Activated CD4-positive, CD25-positive, alpha-beta regulatory T cell (primary cell): ENCODE measurements at places on chromosomes 1 and 21.

- no peak for DNase-seq
Measured at GRCh38 chr1:237324226-237324625, 282.2 kb downstream of the RYR2 start.

- DNase-seq = no peak
Measured at GRCh38 chr1:87305151-87305550, 23.5 kb upstream of the LMO4 start.

DNA sequence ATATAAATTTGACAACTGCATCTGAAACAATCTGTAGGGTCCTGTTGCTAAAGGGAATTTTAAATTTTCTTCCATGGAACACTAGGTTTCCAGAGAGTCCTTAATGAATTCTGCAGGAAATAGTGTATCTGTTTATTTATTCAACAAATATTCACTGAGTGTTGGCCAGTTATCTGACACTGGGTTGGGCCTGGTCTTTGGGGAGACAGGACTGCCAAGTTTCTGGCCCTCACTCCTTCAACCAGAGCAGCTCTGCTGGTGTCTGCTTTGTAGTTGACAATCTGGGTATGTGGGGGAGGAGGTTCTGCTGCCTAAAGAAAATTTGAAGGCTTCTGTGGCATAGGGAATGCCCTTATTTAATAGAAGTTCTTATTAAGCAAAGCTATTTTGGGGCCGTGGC is 26.1 kb upstream of the HUNK start:
- no peak for DNase-seq

DNA sequence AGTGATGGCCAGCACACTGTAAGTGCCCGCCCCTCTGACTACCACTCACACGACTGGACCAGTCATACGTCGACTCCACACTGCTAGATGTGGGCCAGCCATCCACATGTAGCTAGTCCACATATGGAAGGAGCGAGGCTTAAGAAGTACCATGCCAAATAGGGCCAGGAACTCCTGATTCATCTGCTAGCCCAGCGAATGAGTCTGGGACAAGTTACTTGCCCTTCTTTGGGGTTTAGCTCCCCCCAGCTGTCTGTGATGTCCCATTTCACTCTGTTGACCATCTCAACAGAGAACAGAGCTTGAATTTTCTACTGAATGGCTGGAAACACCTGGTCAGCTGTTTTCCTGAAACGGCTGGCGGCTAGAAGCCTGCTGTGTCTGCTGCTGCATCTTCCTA is 5.8 kb downstream of the CSRP1 start:
- no peak for DNase-seq

- no peak for DNase-seq
Measured at GRCh38 chr1:224929335-224930237, at the start of gene DNAH14. TSS of gene DNAH14 (plus strand) at chr1:224929675. CDS start at chr1:224952703, 23,028 bp downstream.

DNA sequence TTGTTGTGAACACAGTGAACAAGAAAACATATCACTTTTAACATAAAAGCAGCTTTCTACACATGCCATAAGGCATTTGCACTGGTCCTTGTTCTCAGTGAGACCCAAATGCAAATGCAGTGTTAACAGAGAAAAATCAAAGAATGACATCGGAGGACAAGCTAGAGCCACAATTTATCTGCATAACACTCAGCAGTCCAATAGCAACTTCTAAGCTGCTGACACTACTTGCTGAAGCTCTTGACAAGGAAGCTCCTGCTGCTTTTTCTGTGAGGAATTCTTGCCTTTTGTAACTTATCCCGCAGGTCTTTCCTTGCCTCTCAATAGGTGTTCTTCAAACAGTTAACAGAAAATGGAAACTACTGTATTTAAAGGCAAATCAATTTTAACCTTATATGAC is 34.7 kb downstream of the USH2A start:
- no peak for DNase-seq
